Hematopoietic multipotent progenitor cell (in vitro differentiated cells): ENCODE measurements at places on chromosomes 7 and 10. TPM values are rescaled to one million over a fixed set of nuclear protein-coding genes. Genes with fewer than 3 reads are reported as not detected.

The NFE2L3 gene
- total RNA-seq = 24.5 TPM

The SEMA3C gene
- 14.3 TPM for total RNA-seq

The ADAM8 gene
- 146 TPM for total RNA-seq

The GIMAP5 gene
- total RNA-seq = 29.1 TPM

GRCh38 chr7:99767662-99768061, 16.3 kb downstream of the CYP3A4 start:
- DNase-seq = no peak

DNA sequence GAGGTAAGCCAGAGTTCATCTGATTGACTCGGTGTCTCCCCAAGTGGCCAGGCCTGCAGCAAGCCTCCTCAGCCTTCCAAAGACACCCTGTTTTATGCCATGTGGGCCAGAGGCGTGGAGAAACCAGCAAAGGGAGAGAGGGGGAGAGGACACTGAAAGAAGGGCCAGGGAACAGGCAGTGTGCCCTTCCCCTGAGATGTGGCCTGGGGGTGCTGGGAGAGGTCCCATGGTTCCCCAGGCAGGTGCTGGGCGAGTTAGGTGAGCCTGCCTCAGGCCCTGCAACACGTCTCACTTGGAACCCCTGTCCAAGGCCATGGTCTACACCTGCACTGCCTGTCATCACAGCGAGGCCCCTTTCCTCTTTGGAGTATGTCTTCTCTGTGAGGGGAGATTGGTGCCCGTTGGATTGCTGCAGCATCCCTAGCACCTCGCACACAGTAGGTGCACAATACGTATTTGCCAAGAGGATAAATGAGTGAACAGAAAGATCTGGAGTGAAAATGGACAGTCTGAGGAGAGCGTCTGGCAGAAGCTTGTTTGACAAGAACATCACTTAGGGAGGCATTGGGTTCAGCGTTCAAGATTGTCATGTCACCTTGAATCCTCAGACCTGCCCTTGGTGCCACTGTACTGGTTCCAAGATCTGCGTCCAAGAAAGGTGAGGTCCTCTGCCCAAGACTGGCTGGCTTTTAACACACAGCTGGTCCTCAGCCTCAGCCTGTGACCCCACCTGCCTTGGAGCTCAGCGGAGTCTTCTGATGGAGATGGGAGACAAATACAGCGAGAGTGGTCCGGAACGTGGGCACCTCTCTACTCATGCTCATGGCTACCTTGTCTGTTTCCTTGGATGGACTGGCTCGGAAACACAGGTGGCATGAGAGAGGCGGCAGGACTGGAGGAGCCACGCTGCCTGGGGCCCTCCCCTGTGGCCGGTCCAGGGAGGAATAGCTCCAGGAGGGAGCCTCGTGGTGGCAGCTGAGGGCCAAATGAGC, 39.8 kb upstream of the NUB1 start:
- no peak for DNase-seq

DNA sequence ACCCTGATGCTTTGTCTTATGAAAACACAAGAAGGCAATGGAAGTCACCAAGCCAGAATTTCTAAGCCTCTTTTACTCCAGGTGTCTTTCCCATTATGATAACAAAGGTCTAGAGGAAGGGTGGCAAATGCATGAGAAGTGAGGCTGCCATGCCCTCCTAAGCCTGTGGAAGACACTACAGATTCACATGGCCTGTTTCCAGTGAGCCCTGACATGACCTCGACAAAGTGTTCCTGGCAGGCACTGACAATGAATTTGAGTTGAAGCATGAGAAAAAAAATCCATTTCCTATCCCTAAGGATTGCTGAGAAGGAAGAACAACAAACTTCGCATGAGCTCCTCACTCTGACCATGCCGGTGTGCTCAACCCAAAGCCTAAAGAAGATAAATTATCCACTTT, 268.0 kb downstream of the HTR7 start:
- no peak for DNase-seq

DNA sequence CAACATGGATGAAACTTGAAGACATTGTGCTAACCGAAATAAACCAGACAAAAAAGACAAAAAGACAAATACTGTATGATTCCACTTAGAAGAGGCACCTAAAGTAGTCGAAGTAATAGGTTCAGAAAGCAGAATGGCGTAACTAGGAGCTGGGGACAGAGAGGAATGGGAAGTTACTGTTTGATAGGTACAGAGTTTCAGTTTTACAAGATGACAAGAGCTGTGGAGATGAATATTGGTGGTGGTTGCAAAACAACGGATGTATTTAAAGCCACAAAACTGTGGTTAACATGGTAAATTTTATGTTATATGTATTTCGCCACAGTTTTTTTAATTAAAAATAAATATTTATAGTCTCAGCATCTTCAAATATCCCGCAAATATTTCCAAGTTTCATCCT, 64.1 kb upstream of the DIP2C start:
- DNase-seq = no peak

DNA sequence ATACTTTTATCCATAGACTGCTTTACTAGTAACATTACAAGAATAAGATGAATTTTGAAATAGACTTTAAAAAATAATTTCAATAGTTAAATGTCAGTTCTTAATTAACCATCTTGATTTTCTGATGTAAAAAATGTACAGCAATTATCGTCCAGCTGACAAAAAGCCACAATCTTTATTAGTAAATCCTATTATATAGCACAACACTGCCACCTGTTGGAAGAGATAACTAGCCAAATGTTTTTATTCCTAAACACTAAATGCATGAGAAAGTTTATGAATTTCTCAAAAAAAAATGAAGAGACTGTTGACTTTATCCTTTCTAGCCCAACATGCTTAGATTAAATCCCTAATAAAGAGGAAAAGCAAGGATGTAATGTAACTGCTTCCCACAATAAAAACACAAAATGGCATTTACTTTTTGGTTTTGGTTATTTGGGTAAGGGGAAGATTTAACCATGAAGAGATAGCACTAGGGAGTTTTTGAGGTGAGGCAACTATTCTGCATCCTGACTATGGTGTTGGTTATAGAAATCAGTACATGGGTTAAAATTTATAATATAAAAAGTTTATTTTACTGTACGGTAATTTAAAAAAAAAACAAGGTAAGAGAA, 8.0 kb downstream of the COA1 start:
- DNase-seq = peak; percentile 45

DNA sequence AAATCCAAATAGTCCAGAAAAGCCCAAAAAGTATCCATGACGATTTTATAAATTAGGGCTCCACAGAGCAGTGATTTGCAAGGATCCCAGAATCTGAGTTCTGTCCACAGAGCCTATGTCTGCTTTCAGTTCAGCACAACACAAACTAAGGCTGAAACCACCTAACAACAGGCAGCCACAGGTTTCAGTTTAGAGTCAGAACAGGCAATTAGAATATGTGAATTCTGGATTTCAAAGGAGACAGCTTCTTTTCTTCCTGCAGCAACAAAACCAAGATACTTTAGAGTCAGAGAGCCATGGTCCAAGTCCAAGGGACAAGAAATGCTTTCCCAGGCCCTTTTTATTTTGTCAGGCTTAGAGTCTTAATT, 23.6 kb downstream of the IFIT3 start:
- no peak for DNase-seq
